ENCODE measurements at places on chromosomes 16 and 17. TPM values are rescaled to one million over a fixed set of nuclear protein-coding genes. Genes with fewer than 3 reads are reported as not detected.

The SCGB1C2 gene
- not detected for total RNA-seq

The OR3A3 gene
- not detected for total RNA-seq

The NPIPB9 gene
- total RNA-seq = 1.6 TPM

The ARL5C gene
- not detected for total RNA-seq

The GRN gene
- total RNA-seq = 231 TPM

The DUXB gene
- total RNA-seq = not detected

The USP43 gene
- total RNA-seq = 5.0 TPM

The OSGIN1 gene
- total RNA-seq = 40.0 TPM
